Activated B cell treated with CpG ODN at 0.5 μM for 24 hours (primary cell): ENCODE measurements at places on chromosomes 6 and 20. TPM values are rescaled to one million over a fixed set of nuclear protein-coding genes. Genes with fewer than 3 reads are reported as not detected.

- no peak for DNase-seq
Measured at GRCh38 chr6:31900917-31901414, 920 bp downstream of the ZBTB12 start.

- DNase-seq, result no peak
Measured at GRCh38 chr6:32967151-32968091, 973 bp upstream of the BRD2 start.

DNA sequence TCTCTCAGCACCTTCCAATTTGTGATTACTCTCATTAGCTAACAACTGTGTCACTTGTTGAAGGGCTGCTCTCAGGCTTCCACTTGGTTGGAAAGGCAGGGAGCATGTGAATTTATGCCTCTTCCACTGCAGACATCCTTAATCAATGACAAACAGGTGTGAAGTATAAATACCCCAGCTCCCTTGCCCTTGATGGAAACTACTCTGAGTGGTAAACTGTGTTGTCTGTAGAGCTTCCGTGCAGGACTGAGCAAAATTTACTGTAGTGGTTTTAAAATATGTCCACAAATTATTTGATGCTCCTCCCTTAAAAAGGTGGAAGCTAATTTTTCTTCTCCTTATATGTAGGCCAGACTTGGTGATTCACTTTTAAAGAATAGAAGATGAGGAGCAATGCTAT is 253.0 kb upstream of the TBX18 start:
- DNase-seq, result no peak

- DNase-seq, result no peak
Measured at GRCh38 chr6:56579155-56579851, 63.4 kb downstream of the DST start.

The PLN gene
- total RNA-seq, result not detected in 2 replicates

The PCK1 gene
- total RNA-seq, result not detected in 2 replicates
